SK-N-SH treated with all-trans-retinoic acid at 6 μM for 48 hours (cell line): ENCODE measurements at places on chromosomes 5 and 9.

DNA sequence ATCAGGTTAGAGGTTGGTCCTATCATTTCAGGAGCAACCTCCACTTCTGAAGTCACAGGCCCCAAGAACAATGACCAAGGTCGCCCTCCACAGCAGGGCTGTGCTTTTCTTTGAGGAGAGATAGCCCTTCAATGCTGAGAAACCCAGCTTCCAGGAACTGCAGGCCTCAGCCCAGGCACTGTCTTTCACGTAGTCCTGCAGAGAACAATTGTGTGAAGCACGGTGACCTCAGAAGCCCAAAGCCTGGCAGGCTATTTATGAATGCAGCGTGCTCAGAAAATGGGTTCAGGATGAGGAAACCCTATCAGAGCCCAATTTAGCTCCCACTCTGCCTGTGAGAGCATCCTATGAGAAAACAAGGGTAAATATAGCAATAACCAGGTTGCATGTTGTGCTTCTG, 388.3 kb downstream of the PLK2 start:
- no peak for ATAC-seq

DNA sequence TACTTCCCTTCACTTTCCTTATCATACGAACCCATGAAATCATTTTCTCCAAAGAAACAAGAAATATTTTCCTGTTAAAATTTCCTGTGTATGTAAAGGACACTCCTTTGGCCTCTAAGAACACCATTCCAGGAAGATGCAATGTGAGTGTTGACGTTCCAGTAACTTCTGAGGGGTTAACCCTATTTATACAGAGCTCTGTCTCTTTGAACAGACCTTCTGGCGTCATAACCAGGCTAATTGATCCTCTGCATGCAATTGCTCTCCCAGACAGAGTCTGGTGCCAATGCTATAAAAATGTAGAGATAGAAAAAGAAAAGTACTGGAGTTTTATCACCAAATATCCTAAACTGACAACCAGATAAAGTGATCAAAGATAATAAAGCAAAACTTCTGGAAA, 218.5 kb downstream of the TLE1 start:
- ATAC-seq = no peak

DNA sequence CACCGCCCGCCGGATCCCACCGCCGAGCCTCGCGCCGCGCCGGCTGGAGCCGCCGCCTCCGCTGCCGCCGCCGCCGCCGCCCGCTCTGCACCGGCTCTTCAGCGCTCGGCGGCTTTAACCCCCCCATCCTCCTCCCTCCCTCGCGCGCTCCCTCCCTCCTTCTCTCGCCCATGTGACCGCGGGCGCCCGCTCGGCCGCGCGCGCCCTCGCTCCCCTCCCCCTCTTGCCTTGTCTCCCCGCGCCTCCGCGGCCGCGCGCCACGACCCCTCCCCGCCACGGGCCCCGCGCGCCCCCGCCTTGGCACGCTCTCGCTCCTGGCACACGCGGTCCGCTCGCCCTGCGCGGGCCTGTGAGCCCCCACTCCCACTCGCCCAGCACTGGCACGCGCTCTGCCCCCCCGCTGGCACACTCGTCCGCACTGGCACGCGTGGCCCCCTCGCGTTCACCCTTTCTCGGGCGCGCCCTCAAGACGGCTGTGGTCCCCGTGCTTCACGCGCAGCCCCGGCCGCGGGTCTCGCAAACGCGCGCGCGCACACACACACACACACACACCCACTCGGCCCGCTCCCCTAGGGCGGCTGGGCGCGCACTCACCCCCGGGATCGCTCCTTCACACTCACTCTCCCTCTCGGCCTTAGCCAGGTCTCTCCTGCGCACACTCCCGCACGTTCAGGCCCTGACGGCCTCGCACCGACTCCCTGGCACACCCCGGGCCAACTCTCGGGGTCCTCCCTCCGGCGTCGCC, at the start of gene CNTFR:
TSS of gene CNTFR (minus strand) at position 89 of the 745 bp plus-strand sequence. CDS start 20,743 bp downstream, outside the sequence.
- no peak for ATAC-seq

- ATAC-seq = no peak
These were observed 248.4 kb downstream of the CYLC2 start for GRCh38 chr9:103243553-103243952.

- ATAC-seq = peak; percentile 99
These were observed 69.4 kb downstream of the MSX2 start for GRCh38 chr5:174793684-174794328.

DNA sequence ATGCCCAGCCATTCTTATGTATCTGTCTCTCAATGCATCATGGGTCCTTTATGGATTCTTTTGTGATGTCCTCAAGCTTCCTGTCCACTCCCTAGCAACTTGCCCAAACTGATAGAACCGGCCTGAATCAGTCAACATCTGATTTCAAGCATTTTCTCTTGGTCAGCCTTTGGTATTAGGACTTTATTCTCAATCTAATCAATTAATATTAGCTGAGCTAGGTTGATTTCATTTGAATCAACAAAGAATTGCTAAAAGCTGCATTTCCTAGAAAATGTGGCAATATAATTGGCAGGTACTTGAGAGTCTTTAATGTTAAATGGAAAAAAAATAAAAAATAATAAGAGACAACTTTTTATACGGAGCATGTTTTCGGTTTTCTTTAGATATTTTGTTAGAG, 121.8 kb downstream of the GHR start:
- ATAC-seq = no peak
